A673 (cell line): ENCODE measurements at places on chromosomes 13 and 19. TPM values are rescaled to one million over a fixed set of nuclear protein-coding genes. Genes with fewer than 3 reads are reported as not detected.

DNA sequence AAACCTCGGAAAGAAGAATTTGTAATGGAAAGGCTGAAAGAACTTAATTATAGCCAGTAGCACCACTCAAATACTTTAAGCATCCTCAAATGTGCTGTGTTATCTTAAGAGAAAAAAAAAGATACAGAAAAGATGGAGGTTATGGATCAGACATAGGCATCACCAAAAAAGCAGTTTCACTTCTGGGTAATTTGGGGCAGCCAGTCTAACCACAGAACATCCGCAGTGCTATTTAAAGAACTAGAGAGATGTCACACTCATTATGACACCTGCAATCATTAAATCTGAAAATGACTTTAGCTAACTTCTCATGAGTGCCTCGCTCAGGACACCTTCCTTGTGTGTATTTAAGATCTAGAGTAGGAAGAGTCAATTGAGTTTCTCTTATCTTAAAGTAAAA, 211.8 kb downstream of the RBM26 start:
- no peak for DNase-seq

GRCh38 chr19:33208904-33209849, 15.0 kb downstream of the LRP3 start:
- DNase-seq: no peak

- peak; percentile 59 for DNase-seq
Observed at GRCh38 chr13:45674908-45675307, 27.2 kb upstream of the CBY2 start.

- DNase-seq: no peak
Observed at GRCh38 chr13:99659226-99659625, 158.0 kb downstream of the TM9SF2 start.

DNA sequence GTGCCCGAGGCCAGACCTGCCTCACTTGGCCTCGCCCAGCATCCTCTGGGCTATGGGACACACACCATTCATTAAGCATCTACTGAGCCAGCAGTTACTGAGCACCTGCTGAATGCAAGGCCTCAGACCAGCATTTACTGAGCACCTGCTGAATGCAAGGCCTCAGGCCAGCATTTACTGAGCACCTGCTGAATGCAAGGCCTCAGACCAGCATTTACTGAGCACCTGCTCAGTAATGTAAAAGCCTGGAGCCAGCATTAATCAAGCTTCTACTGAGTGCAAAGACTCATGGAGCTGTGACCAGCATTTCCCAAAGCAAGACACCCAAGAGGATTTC, 3.7 kb downstream of the ATP8B3 start:
- no peak for DNase-seq

DNA sequence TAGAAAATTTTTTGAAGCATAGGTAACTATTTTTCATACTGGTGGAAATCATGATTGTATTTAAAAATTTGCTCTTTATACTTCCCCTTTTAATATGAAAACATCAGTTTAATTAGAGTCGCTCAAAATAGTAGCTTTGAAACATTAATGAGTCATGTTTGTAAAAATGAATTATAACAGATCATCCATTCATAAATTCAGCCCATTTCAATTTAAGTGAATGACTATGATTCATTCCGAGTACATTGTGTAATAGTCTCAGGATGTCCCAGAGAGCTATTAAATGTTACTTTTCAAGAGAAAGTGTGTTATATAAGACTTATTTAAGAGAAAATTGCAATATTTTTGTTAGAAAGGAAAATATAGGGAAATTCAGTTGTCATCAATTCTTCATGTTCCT, 111.0 kb downstream of the FNDC3A start:
- peak; percentile 11 for DNase-seq

GRCh38 chr13:94622344-94622743, 20.7 kb downstream of the GPR180 start:
- no peak for DNase-seq

GRCh38 chr13:94947392-94947791, 235.0 kb upstream of the SOX21 start:
- DNase-seq: no peak

DNA sequence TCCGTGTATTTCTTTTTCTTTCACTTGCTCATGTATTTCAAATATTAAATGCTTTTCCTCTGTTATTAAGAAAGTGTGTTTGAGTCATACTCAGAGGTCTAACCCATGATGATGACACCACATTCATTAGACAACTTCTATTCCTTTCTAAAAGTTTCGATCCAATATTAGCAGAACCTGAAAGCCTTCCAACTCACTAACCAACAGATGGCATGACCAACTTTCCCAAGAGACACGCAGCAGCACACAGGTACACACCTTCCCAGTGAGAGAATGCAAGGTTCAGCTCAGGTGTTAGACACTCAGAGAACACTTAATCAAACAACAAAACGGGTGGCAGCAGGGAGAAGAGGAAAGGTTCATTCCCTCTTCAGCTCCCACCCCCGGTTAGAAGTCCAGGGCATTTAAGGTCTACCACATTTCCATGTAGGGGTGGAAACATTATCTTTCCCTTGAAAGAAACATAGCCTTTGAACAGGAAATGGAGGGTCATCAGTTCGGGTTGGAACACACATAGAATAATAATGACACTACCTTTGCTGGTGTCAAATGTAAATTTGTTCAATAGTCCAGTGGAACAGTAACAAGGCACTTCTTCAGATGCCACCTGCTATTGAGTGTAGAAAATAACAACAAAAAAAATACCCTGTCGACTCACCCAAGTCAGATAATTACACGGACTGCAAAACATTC, 404.2 kb downstream of the COG6 start:
- no peak for DNase-seq

DNA sequence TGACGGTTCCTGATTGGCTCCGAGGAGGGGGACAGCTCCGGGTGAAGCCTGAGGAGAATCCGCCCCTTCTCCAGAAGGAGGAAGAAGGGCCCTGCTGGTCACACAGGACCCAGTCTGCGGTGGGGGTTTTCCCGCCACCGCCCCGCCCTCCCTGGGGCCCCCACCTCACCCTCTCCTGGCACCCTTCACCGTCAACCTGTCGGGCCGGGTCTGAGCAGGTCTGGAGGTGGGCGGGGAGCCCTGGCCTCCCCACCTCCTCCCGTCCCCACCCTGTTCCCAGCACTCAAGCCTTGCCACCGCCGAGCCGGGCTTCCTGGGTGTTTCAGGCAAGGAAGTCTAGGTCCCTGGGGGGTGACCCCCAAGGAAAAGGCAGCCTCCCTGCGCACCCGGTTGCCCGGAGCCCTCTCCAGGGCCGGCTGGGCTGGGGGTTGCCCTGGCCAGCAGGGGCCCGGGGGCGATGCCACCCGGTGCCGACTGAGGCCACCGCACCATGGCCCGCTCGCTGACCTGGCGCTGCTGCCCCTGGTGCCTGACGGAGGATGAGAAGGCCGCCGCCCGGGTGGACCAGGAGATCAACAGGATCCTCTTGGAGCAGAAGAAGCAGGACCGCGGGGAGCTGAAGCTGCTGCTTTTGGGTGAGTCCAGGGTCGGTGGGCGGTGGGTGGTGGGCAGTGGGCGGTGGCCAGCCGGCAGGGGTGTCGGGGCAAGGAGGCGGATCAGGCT, at the start of gene GNA15:
GNA15 (plus strand) TSS at position 73 of the 723 bp plus-strand sequence; CDS start at position 491, 418 bp downstream.
- no peak for DNase-seq

- DNase-seq: no peak
Observed at GRCh38 chr13:94607939-94608338, 6.3 kb downstream of the GPR180 start.

DNA sequence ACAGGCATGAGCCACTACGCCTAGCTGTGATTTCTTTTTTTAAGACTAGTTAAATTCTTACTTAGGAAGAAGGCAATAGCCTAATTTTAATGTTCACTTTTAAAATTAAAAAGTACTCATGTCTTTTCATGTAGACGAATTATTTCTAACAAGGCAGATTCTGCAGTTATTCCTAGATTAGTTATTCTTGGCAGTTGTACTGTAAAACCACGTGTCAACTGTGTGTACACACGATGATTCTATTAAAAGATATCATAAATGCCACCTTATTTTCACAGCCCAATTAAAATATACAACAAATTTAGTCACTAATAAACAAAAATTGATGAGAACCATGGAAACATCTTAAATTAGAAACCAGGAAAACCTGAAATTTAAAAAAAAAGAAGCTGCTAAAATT, 10.6 kb upstream of the FOXO1 start:
- DNase-seq: no peak

DNA sequence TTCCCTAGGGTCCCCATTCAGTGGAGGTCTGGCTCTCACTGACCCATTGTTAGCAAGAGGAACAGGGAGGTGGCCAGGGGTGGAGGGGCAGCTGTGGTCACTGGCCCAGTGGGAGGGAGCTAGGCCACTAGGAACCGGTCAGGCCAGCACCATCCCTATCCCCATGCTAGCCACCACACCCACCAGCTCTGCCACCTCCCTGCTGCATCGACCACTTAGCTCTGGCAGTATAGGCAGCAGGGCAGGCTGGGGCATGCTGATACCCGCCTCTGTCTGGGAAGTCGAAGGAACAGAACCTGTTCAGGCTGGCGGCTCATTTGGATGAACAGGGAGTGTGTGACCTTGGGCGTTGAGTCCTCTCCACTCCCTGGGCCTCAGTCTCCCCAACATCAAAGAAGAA, 4.7 kb downstream of the PPP1R13L start:
- no peak for DNase-seq

DNA sequence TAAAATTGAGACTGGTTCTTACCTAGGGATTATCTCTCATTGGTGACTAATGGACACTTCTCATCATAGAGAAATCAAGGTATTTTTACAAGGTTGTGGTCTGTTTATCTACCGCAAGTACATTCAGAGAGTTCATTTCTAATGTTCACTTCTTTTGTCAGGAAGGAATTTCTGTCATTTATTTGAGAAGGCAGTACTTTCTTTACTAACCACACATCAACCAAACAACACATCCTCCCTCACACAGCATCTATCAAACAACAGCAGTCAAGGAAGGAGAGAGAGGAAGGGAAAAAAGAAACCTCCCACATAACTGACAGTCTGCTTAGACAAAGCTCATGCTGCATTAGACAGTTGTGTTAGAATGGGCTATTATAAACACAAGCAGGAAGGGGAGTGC, 182.3 kb upstream of the KLF12 start:
- DNase-seq: no peak

DNA sequence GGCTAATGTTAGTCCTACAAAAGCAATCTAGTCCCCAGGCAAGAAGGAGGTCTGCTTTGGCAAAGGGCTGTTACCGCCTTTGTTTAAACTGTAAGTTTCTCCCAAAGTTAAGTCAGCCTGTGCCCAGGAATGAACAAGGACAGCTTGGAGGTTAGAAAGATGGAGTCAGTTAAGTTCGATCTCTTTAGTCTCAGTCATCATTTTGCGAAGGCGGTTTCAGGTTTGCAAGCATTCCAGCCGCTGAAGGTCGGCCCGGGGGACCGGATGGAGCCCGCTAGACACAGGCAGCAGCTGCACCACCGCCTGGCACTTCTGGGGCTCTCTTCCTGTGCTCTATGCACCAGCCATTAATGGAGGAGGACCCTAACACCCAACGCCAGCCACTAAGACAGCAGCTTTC, 91.3 kb downstream of the STK24 start:
- no peak for DNase-seq

- DNase-seq: peak; percentile 67
Observed at GRCh38 chr13:97627566-97627965, 193.6 kb downstream of the RAP2A start.

- peak; percentile 88 for DNase-seq
Observed at GRCh38 chr19:3184847-3185460, 776 bp upstream of the NCLN start.

GRCh38 chr13:103282571-103283450, 216.6 kb upstream of the SLC10A2 start:
- no peak for DNase-seq

GRCh38 chr19:6723108-6723618, 2.7 kb upstream of the C3 start:
- peak; percentile 34 for DNase-seq

DNA sequence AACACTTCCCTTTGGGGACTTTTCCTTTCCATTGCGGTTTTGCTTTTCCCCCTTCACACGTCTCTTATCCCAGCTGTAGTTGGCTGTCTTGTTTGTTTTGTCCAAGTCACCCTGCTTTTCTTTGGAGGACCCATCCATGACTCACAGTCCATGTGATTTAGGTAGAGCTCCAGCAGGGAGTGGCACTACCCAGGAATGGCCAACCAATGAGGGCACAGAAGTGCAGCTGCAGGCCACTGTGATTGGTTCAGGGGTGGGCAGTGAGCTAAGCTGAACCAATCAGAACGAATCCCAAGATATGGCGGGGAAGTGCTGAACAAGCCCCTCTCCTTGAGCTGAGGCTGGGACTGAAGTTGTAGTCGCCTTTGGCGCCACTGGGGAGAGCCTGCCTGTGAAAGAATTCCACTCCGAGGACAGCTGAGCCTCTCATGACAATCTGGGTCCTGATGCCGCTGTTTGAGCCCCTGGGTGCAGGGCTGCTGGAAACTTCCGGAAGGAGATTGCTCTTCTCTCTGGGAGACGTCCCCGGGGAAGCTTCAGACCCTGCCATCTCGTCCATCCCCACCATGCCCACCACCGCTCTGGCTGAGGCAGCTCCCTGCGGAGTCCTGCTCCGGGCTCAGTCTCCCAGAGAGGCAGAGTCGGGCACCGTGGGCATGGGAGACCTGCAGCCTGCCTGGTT, 62.9 kb upstream of the URI1 start:
- peak; percentile 89 for DNase-seq

DNA sequence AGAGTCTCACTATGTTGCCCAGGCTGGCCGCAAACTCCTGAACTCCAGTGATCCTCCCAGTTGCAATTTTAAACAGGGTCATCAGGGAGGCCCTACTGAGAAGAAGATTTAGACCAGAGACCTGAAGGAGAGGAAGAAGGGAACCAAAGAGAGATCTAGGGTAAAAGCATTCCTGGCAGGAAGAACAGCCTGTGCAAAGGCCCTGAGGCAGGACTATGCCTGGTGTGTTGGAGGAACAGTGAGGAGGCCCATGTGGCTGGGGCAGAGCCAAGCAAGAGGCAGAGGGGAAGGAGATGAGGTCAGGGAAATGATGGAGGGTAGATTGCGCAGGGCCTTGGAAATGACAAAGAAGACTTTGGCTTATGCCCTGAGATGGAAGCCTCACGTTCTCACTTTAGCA, 34.5 kb downstream of the TINCR start:
- DNase-seq: no peak

DNA sequence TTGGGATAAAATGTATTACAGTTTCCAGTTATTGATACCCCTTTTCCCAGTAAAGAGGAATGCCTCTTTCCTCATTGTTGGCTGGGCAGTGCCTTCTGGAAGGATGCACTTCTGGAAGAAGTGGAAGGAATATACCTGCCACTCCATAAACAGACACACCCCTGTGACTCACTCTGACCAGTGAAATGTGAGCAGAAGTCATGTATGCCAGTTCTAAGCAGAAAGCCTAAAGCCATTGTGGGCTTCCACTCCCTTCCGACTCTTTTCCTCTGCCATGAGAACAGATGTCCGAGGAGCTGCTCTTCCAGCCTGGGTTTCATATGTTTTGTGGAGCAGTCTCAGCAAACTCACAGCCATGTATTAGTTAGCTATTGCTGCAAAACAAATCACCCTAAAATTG, 166.1 kb upstream of the SERP2 start:
- no peak for DNase-seq

SIGLEC5 gene
- not detected in 2 replicates for total RNA-seq

PLVAP gene
- 0.24 TPM in 1 of 2 replicates, not detected in the other for total RNA-seq

TSHZ3 gene
- total RNA-seq: 14.8 and 15.5 TPM in 2 replicates

KIR3DL1 gene
- not detected in 2 replicates for total RNA-seq

DNAAF3 gene
- total RNA-seq: 4.2 and 9.1 TPM in 2 replicates

ANKLE1 gene
- total RNA-seq: 15.8 and 17.5 TPM in 2 replicates

STARD13 gene
- 45.7 and 48.7 TPM in 2 replicates for total RNA-seq

ONECUT3 gene
- total RNA-seq: not detected in 2 replicates

SLITRK6 gene
- 1.1 and 1.3 TPM in 2 replicates for total RNA-seq

ZNF816 gene
- 6.4 and 6.6 TPM in 2 replicates for total RNA-seq

RASIP1 gene
- total RNA-seq: 3.8 and 5.0 TPM in 2 replicates

FLT1 gene
- 4.3 and 5.2 TPM in 2 replicates for total RNA-seq
